ENCODE measurements at places on chromosomes 6 and 20. TPM values are rescaled to one million over a fixed set of nuclear protein-coding genes. Genes with fewer than 3 reads are reported as not detected.

DNA sequence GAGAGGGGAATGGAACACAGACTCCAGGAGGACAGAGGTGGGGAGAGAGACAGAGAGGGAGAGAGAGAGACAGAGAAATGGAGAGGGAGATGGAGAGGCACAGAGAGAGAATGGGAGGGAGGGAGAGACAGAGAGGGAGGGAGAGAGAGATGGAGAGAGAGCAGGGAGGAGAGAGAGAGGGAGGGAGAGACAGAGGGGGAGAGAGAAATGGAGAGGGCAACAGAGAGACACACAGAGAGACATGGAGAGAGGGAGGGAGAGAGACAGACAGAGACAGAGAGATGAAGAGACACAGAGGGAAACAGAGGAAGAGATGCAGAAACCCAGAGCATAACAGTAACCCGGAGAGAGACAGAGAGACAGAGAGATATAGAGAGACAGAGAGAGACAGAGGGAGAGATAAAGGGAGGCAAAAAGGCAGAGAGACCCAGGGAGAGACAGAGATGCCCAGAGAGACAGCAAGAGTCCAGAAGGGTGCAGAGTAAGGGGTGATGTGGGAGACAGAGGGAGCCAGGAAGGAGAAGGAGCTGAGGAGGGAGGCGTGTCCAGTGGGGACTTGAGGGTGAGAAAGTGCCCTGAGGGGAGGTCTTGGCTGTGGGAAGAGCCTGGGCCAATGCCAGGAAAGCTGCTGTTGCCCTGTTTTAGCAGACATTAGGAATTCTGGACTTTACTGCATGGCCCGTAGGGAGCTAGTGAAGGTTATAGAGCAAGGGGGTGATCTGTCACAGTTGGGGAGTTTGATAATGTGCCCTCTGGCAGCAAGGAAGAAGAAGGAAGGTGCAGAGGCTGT is 78.3 kb downstream of the SRC start:
- no peak for DNase-seq

DNA sequence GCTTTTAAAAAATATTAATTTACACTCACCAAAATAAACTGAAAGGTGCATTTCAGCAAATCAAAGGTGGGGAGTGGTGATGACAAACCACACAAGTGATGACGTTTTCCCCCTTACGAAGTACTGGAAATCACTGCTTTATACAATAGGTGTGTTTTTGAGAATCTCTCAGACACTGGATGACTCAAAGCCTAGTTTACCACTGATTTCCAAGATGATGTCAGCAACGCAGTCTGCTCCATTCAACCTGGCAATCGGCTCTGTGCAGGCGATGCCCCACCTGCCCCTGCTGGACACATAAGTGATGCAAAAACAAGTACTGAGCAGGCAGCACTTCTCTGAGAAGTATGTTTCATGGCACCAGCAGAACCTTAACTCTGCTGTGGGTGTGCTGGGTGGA is 114.4 kb downstream of the SOD2 start:
- peak; percentile 7 for DNase-seq

DNA sequence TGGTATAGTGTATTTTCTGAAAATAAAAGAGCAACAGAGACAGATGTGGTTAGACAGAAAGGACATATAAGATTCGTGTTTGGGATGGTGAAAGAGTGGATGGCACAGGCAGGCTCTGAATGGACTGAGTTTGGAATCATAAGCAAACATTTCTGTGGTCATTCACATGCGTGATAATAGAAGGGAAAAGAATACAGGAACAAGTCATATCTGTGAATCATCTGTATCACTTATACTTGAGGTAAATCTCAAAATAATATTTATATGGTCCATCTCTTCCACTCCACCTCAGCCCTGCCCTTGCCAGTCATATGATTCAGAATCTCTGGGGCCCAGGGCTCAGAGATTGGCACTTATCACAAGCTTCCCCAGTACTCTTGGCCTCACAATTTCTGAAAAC is 535.1 kb downstream of the BCKDHB start:
- peak; percentile 57 for DNase-seq

- DNase-seq, result no peak
Measured at GRCh38 chr6:89731924-89732567, 87.5 kb downstream of the MDN1 start.

- peak; percentile 54 for DNase-seq
Measured at GRCh38 chr6:15096894-15097837, 148.7 kb upstream of the JARID2 start.

GRCh38 chr20:17714597-17714996 is 14.8 kb downstream of the BANF2 start:
- no peak for DNase-seq

- DNase-seq, result no peak
Measured at GRCh38 chr6:41638935-41639808, 904 bp downstream of the MDFI start.

- no peak for DNase-seq
Measured at GRCh38 chr6:24997905-24998304, 62.1 kb upstream of the RIPOR2 start.

- DNase-seq, result no peak
Measured at GRCh38 chr20:5000263-5001173, 792 bp downstream of the SLC23A2 start.

- DNase-seq, result no peak
Measured at GRCh38 chr6:170043881-170044790, 246.7 kb downstream of the DLL1 start.

DNA sequence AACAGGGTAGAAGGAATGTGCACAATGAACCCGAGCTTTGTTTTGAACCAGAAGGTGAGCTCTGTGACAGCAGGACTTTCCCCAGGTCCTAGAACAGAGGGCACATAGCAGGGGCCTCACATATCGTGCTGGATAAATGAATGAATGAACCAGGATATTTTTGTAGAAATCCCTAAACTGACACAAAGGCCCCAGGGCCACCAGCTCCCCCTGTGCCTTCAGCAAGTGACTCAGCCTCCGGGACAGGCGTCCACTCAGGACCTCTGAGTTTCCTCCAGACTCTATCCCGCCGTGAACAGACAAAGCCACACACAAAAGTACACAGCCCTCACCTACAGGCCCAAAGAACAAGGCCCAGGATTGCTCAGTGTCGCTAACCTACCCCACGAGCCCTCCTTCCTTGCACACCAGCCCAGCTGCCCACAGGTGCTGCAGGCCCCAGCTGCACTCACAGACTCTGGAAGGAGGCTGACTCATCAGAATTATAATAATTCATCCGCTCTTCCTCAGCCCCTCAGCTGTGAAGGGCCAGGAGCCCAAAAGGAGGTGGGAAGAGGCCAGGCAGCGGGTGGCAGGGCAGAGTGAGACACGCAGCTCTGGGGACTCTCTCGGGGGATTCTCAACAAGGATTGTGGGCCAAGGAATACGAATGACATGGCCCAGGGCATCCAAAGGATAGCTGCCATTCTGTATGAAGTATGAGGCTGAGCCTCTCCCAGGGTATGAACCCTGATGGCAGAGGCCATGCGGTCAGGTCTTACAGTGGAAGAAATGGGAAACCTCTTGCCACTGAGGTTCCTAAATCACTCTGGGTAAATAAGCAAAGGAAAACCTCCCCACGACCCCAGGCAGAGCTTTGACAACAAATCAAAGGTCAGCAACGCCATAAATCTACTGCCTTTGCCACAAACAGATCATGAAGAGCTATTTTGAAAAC is 40.9 kb downstream of the SUMO4 start:
- DNase-seq, result peak; percentile 67

DNA sequence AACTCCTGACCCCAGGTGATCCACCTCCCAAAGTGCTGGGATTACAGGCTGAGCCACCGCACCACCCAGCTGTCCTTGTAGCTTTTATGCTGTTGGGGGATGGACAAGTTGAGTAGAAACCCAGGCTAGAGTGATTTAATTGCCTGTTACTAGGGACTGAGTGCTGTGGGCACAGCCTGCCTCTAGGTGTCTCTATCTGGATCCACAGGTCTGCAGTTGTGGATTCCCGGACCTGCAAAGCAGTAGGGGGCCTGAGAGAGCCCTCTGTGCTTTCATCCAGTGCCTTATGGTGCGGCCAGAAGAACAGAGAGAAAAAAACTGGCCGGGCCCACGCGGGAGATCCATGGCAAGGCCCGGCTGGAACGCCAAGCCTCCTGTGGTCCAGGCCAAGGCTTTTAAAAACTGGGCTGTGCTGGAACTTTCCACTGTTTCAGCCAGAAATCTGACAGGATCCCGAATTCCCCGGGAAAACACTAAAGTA is 5.2 kb downstream of the SIRPA start:
- peak; percentile 77 for DNase-seq

GRCh38 chr6:169590376-169590939 is 111.4 kb downstream of the WDR27 start:
- no peak for DNase-seq

DNA sequence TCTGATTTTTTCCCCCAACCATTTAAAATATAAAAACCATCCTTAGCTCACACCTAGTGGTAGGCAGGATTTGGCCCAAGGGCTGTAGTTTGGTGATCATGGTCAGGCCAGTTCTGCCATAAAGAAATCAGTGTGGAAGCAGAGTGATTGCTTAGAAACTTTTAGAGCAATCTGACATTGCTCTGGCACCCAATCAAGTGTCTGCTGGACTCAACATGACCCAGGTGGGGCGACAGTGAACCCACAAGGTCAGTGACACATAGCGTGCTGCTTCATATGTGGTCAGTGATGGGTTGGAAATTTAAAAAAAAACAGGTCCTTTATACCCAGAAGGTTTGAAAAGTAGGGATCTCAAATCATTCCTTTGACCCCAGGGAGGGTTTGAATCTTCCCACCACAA is 107.9 kb downstream of the BANF2 start:
- peak; percentile 65 for DNase-seq

- DNase-seq, result peak; percentile 21
Measured at GRCh38 chr6:150091476-150091875, 22.6 kb upstream of the ULBP3 start.

Gene GRM1
- total RNA-seq, result 0.02 TPM

Gene HDGFL1
- total RNA-seq, result not detected

Gene DCBLD1
- total RNA-seq, result 51.6 TPM

Gene LPA
- total RNA-seq, result not detected

Gene SLC22A1
- not detected for total RNA-seq

Gene AARS2
- 7.3 TPM for total RNA-seq

Gene LINC00237
- total RNA-seq, result not detected

All from M059J (cell line).